ENCODE measurements at places on chromosomes 4 and X.

GRCh38 chr4:21887481-21887880 lies 61.1 kb downstream of the KCNIP4 start:
- no peak for DNase-seq

DNA sequence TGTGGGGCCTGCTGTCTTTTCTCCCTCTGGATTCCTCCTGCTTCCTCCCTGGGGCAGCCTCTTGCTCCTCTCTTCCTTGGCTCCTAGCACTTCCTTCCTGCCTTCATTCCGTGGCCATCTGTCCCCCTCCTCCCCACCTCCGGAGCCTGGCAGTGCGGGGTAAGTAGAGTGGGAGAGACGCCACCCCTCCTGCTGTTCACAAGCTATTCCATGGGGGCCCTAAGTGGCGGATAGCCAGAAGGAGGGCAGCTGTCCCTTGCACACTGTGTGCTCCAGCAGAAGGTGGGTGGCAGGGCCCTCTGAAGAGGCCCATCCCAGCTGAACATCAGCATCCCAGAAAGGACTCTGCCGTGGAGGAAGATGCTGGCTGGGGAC lies 27.4 kb downstream of the CCNQ start:
- no peak for DNase-seq

GRCh38 chrX:42490111-42490510 lies 287.9 kb downstream of the PPP1R2C start:
- DNase-seq, result no peak

DNA sequence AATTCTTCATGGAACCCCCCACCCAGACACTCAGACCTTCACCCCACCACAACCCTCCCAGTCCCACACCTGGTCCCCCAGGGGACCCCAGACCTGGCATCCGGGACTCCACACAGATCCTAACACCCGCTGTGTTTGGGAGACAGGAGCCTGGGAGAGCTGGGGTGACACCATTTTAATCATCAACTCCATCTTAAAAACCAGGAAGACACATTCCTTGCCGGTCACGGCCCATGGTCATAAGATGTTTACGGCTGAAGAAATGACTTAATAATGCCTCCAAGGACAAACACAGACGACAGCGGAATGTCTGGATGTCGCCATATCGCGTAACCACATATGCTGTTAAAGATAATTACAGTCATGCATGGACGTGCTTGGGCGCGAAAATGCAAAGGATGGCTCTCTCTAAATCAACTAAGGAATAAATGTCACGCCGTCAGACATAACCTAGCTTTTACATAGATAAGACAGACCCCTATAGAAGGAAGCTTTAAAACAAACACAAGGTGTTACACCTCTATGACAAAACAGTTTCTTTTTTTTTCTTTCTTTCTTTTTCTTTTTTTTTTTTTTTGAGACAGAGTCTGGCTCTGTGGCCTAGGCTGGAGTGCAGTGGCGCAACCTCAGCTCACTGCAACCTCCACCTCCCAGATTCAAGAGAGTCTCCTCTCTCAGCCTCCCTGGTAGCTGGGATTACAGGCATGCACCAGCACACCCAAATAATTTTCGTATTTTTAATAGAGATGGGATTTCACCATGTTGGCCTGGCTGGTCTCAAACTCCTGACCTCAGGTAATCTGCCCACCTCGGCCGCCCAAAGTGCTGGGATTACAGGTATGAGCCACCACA lies 2.1 kb upstream of the DHRSX start:
- DNase-seq, result no peak

- DNase-seq, result no peak
Observed at GRCh38 chr4:34469516-34469915, 1774.8 kb downstream of the ARAP2 start.

GRCh38 chr4:78862314-78862737 lies 76.9 kb downstream of the PAQR3 start:
- DNase-seq, result no peak

DNA sequence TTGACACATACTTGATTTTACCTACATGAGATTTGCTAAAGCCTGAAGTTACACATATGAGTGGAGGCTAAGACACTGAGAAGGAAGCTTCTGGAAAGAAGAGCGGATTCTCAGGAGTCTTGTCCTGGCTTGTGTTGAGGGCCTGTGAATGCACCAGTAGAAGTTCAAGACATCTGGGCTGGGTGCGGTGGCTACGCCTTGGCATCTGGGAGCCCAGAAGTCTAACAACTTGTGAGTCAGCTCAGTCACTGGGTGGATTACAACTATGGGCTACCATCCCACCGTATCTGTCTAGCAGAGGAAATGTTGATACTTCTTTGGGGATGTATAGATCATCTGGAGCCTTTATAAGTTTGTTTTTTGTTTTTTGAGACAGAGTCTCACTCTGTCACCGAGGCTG lies 375.6 kb upstream of the SMIM31 start:
- no peak for DNase-seq

- no peak for DNase-seq
Observed at GRCh38 chr4:94856030-94856429, 98.3 kb downstream of the BMPR1B start.

- DNase-seq, result no peak
Observed at GRCh38 chr4:102500352-102500695, 835 bp upstream of the NFKB1 start.

- DNase-seq, result no peak
Observed at GRCh38 chrX:120585702-120586101, 18.2 kb upstream of the MCTS1 start.

DNA sequence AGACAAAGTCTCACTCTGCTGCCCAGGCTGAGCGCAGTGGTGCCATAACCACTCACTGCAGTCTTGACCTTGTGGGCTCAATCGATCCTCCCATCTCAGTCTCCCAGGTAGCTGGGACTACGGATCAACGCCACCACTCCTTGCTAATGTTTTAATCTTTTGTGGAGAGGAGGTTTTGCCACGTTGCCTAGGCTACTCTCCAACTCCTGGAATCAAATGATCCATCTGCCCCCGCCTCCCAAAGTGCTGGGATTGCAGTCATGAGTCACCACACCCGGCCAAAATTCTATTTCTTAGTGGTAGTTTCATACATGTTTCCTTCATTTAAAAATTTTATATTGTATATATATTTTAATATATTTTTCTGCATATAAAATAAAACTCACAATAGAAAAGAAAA lies 125.8 kb upstream of the CLNK start:
- no peak for DNase-seq

DNA sequence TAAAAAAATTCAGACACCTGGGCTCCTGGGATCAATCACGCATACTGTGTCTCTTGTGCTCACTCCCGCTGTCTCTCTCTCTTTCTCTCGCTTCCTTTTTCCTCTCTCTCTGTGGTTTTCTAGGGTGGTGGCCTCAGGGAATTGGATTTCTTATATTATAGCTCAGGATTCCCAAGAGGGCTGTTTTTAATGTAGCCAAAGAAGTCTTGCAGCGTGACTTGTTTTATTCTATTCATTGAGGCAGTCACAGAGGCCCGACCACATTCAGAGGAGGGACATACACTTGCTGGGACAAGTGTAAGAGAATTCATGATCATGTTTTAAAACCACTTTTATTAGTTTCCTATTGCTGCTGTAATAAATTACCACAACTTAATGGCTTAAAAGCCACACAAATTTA lies 59.4 kb downstream of the HPF1 start:
- DNase-seq, result no peak

DNA sequence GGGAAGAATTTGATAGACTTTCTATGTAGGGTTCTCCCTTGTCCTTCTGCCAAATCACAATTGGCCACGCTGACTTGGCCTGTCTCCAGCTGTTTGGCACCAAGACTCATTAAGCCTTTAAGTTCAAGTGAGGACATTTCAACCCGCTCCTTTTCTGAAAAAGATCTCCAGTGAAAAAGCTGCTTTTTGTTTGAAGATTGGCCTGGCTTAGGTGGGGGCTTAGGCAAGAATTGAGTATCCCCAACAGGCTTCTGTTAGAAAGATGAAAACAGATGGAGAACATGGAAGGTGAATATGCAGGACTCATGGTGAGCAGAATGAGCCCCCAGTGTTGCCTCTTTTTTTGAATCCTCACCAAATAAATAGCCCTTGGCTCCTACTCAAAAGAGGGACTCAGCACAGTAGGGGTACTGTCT lies 28.5 kb upstream of the LIMCH1 start:
- peak; percentile 53 for DNase-seq

DNA sequence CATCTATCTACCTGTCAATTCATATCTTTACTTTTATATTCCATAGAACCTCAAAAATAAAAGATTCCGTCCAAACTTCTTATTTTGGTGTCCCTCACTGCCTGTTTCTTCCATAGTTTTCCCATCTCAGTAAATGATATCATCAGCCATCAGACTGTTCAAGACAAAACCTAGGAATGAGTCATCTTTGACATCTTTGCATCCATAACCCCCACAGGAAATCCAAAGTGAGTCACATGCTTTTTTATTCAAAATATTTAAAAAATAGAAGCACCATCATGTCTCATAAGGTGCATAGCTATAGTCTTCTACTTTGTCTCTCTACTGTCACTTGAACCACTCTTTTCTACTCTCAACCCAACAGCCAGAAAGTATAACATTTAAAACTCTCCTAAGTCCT lies 29.9 kb upstream of the CXXC4 start:
- DNase-seq, result no peak

GRCh38 chr4:40978548-40978947 lies 228.8 kb downstream of the NSUN7 start:
- DNase-seq, result no peak

- DNase-seq, result no peak
Observed at GRCh38 chr4:6050551-6050950, 32.3 kb upstream of the C4orf50 start.

- no peak for DNase-seq
Observed at GRCh38 chr4:19494961-19495360, 756.7 kb upstream of the SLIT2 start.

DNA sequence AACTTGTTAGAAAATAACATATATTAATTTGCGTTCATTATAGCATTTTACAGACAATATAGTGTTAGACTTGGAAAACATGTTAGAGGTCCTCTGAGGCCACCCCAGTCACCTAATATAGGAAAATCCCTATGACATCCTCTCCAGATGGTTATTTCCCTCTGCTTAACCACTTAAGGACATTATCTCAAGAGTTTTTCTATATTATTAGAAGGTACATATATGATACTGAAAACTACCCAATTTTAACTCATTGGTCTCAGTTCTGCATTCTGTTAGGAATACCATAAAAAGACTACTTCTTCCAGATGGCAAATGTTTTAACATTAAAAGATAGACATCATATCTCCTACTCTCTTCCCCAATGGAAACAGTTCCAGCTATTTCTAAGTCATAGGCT lies 21.4 kb downstream of the PTPN13 start:
- no peak for DNase-seq

GRCh38 chr4:108502356-108502755 lies 118.0 kb upstream of the RPL34 start:
- DNase-seq, result peak; percentile 56

DNA sequence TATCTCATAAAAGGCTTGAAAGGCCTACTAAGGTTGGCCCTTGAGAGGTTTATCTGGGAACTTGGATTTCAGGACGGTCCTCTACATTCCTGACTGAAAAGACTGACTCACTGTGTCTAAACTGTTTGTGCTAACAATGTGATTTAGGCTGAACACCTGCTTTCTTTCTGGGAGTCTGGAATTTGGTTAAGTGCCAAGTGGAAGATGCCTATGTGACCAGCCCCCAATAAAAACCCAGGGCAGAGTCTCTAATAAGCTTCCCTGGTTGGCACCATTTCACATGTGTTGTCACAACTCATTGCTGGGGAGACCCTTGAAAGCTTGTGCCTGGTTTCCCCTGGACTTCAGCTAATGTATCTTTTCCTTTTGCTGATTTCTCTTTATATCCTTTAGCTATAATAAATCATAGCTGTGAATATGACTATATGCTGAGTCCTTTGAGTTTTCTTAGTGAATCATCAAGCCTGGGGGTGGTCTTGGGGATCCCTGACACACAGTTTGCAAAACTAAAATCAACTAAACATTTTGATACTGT lies 55.1 kb downstream of the GPR82 start:
- DNase-seq, result no peak

DNA sequence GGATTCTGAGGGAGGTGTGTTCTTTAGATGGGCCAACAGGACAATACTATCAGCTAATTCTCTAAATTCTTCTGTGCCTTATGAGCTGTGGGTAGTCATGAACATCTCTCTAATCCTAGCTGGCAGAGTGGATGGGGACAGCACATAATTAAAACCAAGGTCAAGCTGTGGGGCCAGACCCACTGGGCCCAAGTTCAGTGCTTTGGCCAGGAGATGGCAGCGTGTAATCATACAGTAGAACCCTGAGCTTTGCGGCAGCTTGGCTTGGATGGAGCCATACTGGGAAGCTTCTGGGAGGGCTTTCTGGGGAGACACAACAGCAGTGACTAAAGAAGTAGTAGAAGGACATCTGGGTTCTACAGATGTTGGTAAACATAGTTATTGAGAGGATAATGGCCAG lies 140.3 kb upstream of the CXCL13 start:
- no peak for DNase-seq

- DNase-seq, result no peak
Observed at GRCh38 chr4:47031751-47032404, 511 bp downstream of the GABRB1 start.

DNA sequence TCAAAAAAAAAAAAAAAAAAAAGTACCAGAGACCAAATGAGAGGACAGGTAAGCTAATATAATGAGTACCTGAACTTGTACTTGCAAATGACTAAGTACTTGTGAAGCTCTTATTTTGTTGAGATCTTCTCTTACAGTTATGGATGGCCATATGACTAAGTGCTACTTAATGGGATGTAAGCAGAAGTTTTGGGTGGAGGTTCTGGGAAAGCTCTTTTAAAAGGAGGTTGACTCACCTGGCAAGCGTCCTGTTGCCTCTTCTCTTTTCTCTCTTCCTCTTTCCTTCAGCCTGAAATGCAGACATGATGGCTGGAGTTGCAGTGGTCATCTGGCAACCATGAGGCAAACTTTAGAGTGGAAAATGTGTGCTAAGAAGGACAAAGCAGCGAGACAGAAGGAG lies 36.9 kb upstream of the MED14 start:
- no peak for DNase-seq

- no peak for DNase-seq
Observed at GRCh38 chr4:168751263-168752225, 254.7 kb downstream of the PALLD start.

DNA sequence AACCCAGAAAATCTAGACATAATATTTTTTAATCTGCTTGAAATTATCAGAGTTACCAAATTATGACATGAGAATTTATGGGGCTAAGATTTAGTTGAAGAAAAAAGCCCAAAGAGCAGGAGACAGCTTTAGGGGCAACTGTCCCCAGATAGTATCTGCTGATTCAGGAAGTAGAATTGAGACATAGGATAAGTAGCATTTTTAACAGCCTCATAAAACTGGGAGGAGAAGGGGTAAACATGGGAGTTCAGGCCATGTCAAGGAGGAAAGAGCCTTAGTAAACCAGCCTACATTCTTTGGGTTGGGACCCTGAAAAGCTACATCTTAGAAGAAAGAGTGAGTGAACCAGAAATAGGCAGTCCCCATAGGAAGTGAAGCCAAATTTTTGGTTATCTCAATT lies 9.7 kb upstream of the RAB28 start:
- peak; percentile 46 for DNase-seq

GRCh38 chr4:65738134-65738533 lies 67.8 kb upstream of the EPHA5 start:
- DNase-seq, result no peak

All from LNCaP clone FGC (cell line).